Heart left ventricle (tissue), 16 donors: ENCODE measurements at places on chromosomes 1 and 21. TPM values are rescaled to one million over a fixed set of nuclear protein-coding genes. Genes with fewer than 3 reads are reported as not detected.

DNA sequence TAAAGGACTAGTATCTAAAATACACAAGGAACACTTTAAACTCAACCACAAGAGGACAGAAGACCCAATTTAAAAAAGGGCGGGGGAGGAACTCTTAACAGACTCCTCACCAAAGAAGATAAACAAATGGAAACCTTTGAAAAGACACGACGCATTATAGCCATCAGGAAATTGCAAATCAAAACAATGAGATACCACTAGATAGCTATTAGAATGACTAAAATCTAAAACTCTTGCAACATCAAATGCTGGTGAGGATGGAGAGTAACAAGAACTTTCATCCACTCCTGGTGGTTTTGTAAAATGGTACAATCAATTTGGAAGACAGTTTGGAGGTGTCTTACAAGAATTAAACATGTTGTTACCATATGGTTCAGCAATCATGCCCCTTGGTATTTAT is 708.2 kb downstream of the BRINP3 start:
- DNase-seq, result no peak

DNA sequence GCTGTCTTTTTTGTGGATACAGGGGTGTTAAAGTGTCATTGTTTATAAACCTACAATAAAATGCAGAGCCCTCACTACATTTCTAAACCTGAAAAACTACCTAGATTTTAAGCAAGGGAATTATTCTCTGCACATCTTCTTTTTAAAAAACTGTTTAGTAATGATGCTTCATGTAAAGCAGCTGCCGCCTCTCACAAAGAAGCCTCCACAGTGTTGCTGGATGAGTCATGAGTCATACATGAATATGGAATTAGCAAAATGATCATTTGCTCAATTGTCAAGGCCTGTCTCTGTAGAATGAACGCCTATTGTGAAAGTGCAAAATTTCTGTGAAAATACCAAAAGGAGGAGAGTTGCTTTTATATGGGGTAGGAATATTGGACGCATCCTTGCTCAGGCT is 259.5 kb upstream of the CHRM3 start:
- no peak for DNase-seq

The SPATA45 gene
- not detected for total RNA-seq

The ARID4B gene
- 17.6 TPM for total RNA-seq

DNA sequence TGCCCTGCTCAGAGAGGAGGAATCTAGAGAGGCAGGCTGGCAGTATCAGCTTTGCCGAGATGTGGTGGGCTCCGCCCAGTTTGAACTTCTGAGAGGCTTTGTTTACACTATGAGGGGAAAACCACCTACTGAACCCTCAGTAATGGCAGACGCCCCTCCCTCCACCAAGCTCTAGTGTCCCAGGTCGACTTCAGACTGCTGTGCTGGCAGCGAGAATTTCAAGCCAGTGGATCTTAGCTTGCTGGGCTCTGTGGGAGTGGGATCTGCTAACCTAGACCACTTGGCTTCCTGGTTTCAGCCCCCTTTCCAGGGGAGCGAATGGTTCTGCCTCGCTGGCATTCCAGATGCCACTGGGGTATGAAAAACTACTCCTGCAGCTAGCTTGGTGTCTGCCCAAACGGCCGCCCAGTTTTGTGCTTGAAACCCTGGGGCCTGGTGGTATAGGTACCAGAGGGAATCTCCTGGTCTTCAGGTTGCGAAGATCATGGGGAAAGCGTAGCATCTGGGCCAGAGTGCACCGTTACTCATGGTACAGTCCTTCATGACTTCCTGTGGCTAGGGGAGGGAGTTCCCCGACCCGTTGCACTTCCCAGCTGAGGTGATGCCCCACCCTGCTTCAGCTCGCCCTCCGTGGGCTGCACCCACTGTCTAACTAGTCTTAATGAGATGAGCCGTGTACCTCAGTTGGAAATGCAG is 43.6 kb downstream of the C21orf91 start:
- DNase-seq, result no peak

The PM20D1 gene
- 0.49 TPM for total RNA-seq

The XCL2 gene
- not detected for total RNA-seq

The INAVA gene
- total RNA-seq, result not detected

GRCh38 chr1:156862584-156862983 is 1.9 kb downstream of the NTRK1 start:
- no peak for DNase-seq

GRCh38 chr1:92663775-92664174 is 121.1 kb downstream of the EVI5 start:
- no peak for DNase-seq

The PAQR7 gene
- total RNA-seq, result 2.2 TPM

The HAX1 gene
- 195 TPM for total RNA-seq

The S100B gene
- 4.1 TPM for total RNA-seq

DNA sequence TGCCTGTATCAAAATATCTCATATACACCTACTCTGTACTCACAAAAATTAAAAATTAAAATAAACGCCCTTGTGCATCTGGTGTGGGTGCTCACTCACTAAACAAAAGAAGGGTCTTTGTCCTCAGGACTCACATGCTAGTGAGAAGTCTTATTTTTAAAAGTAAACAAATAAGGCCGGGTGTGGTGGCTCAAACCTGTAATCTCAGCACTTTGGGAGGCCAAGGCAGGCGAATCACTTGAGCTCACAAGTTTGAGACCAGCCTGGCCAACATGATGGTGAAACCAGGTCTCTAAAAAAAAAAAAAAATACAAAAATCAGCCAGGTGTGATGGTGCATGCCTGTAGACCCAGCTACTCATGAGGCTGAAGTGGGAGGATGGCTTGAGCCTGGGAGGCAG is 51.5 kb downstream of the BCAR3 start:
- DNase-seq, result no peak

The NBPF9 gene
- 6.9 TPM for total RNA-seq
